ENCODE measurements at places on chromosomes 7 and 10. TPM values are rescaled to one million over a fixed set of nuclear protein-coding genes. Genes with fewer than 3 reads are reported as not detected.

- DNase-seq: peak; percentile 83
Observed at GRCh38 chr7:105268056-105268455, 120.7 kb downstream of the SRPK2 start.

- no peak for DNase-seq
Observed at GRCh38 chr10:52703451-52703850, 69.1 kb downstream of the MBL2 start.

DNA sequence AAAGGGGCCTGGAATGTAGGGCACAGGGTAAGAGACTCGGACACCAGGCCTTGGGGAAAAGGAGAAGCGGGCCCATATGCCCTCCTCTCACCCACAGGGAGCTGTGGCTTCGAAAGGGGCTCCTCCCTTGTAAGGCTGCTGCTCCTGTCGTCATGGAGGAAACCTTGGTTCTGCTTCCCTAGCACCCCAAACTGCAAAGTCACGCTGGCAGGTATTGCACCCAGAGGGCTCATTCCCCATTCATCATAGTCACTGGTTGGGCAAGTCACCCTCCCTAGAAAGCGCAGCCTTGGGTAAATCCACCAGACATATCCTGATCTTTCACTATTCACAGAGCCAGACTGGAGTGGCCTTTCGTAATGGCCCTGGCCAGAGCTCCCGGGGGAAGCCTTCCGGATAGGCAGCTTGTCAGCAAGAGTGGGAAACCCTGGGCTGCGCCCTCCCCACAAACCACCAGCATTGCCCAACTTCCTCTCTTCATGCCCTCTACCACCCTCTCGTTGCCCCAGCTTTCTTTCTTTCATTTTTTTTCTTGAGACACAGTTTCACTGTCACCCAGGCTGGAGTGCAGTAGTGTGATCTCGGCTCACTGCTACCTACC is 121.0 kb downstream of the HIP1 start:
- no peak for DNase-seq

The CCL24 gene
- not detected for total RNA-seq

- no peak for DNase-seq
Observed at GRCh38 chr7:126658684-126659083, 594.1 kb downstream of the GRM8 start.

DNA sequence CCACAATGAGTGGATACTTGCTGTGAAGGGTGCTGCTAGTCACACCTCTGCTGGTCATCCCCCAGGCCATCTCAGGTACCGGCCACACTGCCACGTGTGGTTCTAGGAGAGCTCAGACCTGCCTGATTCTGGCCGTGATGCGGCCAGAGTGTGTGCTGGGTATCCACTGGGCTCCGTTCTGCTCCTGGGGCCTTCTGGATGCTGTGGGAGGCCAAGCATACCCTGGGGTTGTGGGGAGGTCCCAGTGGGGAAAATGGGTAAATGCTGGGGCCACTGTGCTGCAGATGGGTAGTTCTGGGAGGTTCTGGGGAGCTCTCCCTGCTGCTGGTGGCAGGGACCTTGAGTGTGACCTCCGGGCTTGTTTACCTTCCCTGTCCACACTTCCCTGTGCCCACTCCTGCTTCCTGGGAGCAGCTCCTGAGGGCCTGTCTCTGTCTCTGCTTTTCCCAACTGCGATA is 318.4 kb downstream of the GLRX3 start:
- no peak for DNase-seq
